ENCODE measurements at places on chromosomes 3 and 15. TPM values are rescaled to one million over a fixed set of nuclear protein-coding genes. Genes with fewer than 3 reads are reported as not detected.

Gene RHOV
- not detected for total RNA-seq

Gene MANF
- 167 TPM for total RNA-seq

Gene RPS27L
- 332 TPM for total RNA-seq

Gene PYGO1
- 0.32 TPM for total RNA-seq

Gene MST1R
- 1.0 TPM for total RNA-seq

Measured in bladder microvascular endothelial cell (primary cell).